ENCODE measurements at places on chromosomes 2 and 18. TPM values are rescaled to one million over a fixed set of nuclear protein-coding genes. Genes with fewer than 3 reads are reported as not detected.

The AGXT gene
- not detected for total RNA-seq

The LIPG gene
- total RNA-seq: 12.4 TPM

The RAMP1 gene
- 10.5 TPM for total RNA-seq

The PLA2R1 gene
- total RNA-seq: 10.0 TPM

The NLRC4 gene
- not detected for total RNA-seq

The POTEC gene
- total RNA-seq: under 0.01 TPM
